ENCODE measurements at places on chromosomes 11 and 22. TPM values are rescaled to one million over a fixed set of nuclear protein-coding genes. Genes with fewer than 3 reads are reported as not detected.

DNA sequence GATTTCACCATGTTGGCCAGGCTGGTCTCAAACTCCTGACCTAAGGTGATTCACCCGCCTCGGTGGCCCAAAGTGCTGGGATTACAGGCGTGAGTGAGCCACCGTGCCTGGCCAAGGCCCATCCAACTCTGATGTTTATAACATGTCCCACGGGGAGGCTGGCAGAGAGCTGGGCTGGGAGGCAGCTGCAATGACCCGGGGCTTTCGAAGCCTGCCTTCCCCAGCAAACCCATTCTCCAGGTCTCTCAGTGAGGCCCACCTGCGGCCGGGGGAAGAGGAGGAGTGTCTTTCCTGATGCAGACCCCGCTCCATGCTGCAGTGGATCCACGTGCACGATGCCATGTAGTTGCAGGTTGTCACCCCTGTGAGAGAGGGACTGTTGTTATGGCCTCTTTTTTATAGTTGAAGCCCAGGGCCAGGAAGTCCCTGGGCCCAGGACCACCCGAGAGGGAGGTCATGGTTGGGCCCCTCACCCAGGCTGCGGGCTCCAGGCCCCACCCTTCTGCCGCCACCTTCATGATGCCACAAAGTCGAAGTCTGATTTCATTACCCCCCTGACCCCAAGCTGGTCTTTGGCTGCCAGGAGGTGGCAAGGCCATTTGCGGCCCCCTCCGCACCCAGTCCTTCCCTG lies 38.3 kb downstream of the KCNJ4 start:
- no peak for DNase-seq

The ZBTB44 gene
- total RNA-seq, result 14.5 TPM

DNA sequence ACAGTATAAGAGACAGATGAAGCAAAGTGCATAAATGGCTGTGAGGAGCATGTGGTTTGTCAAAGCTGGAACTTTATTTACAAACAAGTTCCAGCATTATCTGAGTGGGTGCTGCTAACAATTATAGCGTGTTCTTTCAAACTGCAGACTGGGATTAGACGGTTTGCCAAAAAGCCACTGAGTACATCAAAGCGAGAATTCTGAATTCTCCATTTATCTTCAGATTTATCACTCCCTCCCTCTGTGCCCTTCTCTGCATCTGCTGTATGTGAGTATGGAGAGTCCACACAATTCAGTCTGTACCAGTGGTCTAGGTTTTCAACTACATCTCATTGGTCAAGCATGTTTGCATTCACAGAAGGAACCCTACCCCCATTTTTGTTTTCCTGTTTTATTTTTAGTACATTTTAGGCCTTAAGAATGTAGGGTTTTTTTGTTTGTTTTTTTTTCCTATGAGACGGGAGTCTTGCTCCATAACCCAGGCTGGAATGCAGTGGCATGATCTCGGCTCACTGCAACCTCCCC lies 18.1 kb upstream of the INCENP start:
- DNase-seq, result no peak

The BACE1-AS gene
- 3.2 TPM for total RNA-seq

The TALDO1 gene
- total RNA-seq, result 417 TPM

DNA sequence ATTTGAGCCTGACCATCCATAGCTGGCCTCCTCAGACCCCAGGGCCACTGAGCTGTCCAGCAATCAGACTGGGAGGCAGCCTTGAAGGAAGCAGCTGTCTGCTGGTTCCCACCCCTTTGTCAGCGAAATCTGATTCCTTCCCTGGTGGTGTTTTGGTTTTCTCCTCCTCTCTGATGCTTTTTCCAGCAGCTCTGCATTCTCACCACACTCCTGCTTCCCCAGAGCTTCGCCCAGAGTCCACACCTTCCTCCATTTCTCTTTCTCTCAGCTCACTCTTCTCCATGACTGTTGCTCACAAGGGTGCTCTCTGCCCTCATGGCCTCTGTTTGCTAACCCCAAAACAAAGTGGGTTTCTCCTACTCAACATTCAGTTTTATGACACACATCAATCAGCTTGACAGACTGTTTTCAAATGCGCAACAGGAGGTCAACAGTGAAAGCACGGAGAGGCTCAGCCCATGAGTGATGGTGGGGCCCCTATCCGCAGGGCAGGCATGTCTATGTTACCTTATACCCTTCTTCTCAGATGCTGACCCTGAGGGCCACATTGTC lies 130.6 kb upstream of the MTNR1B start:
- DNase-seq, result no peak

GRCh38 chr11:26995701-26996460 lies 2.0 kb downstream of the FIBIN start:
- DNase-seq, result no peak

DNA sequence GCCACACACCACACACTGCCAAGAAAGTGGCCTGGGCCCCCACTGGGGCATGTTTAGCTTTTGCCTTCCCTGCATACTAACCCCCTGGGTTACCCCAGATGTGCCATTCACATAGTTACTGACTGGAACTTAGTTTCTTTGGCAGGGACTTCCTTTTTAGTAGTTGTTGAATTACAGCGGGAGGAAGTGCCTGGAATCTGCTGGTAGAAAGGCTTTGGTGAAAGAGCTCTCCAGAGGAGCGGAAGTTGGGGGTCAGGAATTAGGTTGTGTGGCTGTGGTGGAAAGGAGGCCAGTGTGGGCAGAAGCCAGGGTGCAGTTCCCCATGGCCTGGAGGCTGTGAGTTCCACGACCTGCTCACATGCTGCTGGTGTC lies 69.0 kb downstream of the MED15 start:
- no peak for DNase-seq

- no peak for DNase-seq
Observed at GRCh38 chr11:45211732-45212131, 65.3 kb downstream of the PRDM11 start.

- DNase-seq, result no peak
Observed at GRCh38 chr11:16607675-16608644, 130.5 kb upstream of the C11orf58 start.

GRCh38 chr11:70468256-70469195 lies 70.2 kb downstream of the CTTN start:
- no peak for DNase-seq

DNA sequence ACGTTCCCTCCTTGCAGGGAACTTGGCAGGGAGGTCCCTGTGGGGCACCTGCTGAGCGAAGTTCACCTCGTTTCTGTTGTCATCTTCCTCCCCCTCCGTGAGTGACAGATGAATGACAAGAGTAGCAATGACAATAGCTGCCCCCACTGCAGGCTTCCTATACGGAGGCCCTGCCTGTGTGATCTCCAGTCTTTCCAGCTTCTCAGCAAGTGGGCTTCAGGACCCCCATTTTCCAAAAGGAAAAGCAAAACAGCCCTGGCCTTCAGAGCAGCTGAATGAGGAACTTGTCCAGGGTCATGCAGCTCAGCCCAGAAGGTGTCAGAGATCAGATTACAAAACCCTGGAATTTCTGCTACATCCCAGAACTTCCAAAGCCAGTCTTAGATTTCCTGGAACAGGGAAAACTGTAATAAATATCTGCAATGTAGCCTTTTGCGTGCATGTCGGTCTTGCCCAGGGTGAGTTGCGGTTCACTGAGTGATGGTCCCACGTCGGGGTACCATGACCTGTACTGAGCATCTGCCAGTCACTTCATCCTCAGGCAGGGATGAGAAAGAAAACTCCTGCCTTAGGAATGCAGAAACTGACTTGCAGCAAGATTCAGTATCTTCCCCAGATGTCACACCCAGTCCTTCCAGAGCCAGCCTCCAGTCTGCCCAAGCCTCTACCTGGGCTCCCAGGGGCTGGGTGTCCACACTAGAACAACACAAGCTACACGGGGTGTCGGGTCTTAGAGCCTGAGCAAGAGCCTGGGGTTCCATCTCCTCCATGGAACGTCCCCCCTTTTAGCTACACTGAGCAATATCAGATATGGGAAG lies 1457.0 kb downstream of the BRD1 start:
- no peak for DNase-seq

- no peak for DNase-seq
Observed at GRCh38 chr22:33002035-33002434, 56.1 kb downstream of the SYN3 start.

DNA sequence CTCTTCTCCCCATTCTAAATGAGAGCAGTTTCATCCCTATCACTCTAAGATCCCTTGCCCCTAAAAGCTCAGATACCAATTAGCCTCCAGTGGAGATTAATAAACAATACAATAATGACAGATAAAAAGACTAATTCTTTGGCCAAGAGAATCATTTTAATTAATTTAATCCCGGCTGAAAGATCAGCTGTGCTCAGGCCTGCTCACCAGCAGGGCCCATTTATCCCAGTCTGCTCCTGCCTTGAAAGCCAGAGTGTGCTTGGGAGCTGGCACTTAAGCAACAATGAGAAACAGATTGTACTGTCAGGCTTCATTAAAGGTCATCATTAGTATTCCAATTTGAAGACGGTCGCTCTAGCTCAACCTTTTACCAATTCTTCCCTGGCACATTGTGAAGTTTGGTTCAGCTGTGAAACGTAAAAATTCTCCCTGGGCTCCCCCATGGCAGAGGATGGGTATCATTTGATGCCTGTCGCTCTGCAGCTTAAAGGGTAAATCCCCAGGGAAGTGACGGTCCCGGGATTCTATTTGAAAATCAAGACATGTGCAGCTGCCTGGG lies 36.1 kb upstream of the HTATIP2 start:
- DNase-seq, result no peak

DNA sequence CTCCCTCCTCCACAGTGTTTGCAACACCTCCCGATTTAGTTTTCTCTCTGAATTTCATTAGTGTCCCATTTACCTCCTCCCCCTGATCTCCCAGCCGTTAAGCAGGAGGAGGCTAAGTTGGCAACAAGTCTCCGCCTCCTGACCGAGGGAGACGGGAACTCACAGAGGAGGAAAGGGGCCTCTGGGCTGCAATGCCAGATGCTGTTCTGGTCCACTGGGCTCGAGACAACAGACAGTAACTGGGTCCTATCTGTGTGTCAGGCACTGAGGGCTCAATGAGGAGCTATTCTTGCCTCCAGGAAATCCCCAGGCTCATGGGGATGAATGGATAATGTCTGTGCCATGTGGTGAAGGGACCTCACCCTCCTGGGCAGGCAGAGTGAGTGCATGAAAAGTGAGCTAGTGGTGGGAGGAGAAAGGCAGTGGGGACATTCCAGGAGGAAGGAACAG lies 228.1 kb downstream of the TENM4 start:
- no peak for DNase-seq

The SCN2B gene
- total RNA-seq, result not detected

DNA sequence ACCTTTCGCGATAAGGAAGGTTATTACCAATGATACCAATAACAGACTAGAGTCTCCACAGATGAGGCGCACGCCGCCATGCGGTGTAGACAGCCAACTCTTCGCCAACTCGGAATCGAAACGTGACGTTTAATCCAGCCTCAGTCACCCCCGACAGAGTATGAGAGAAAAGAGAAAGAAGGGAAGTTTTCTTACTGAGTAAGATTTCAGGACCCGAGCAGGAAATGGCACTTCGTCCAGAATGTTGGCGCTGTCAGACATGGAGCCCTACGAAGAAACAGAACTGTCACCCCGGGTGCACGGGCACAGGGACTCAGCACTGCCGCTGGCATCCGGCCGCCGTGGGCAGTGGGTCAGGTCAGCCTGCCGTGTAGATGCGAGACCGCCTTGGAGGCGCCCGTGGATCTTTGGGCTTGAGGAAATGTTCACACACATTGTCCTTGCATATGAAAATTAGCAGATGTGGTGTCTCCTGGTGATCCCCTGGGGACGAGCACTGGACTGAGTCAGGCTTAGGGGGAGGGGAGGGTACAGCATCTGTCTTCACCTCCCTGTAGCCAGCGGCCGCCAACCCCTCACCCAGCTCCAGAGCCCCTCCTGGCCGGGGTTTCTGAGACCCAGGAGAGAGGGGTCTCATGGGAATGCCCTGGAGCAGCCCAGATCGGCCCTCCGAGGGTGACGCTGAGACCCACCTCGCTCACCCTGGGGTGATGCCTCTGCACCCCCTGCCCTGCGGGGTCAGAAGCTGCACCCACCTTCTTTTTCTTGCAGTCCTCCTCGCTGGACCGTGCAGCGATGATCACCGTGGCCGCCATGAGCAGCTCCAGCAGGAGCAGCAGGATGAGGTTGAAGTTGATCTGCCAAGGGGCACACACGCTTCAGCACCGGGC lies 8.3 kb downstream of the MLC1 start:
- no peak for DNase-seq

Measured in A172 (cell line).